ENCODE measurements at places on chromosomes 6 and 20.

DNA sequence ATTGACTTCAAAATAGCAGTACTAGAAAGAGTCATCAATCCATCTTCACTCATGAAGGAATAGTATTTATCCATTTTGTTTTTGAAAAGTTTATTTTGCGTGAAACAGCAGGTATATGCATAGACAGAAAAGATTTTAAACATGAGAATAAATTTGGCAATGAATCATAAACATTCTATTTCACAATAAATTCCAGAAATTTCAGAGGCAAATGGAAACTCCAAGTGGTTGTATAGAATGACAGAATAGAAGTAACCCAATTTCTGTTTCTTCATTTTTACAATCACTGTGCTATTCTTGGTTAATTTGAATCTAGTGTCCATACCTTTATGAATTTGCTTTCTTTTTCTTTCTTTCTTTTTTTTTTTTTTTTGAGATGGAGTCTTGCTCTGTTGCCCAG, 173.0 kb upstream of the ECI2 start:
- no peak for DNase-seq

GRCh38 chr6:109351231-109352130, 30.8 kb downstream of the CD164 start:
- no peak for DNase-seq

DNA sequence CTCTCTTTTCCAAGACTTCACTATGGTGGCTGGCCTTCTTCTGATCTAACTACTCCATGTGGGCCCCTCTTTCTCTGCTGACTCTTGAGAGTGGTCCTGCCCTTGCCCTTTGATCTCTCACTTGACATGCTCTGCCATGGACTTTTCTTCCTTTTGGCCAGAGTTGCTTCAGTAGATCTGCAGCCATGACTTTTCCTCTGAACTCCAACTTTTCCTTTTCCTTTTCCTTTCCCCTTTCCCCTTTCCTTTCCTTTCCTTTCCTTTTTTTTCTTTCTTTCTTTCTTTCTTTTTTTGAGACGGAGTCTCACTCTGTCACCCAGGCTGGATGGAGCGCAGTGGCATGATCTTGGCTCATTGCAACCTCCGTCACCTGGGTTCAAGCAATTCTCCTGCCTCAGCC, 88.5 kb downstream of the JAG1 start:
- DNase-seq, result no peak

- DNase-seq, result no peak
Observed at GRCh38 chr6:157688275-157688959, 134.6 kb upstream of the SNX9 start.

DNA sequence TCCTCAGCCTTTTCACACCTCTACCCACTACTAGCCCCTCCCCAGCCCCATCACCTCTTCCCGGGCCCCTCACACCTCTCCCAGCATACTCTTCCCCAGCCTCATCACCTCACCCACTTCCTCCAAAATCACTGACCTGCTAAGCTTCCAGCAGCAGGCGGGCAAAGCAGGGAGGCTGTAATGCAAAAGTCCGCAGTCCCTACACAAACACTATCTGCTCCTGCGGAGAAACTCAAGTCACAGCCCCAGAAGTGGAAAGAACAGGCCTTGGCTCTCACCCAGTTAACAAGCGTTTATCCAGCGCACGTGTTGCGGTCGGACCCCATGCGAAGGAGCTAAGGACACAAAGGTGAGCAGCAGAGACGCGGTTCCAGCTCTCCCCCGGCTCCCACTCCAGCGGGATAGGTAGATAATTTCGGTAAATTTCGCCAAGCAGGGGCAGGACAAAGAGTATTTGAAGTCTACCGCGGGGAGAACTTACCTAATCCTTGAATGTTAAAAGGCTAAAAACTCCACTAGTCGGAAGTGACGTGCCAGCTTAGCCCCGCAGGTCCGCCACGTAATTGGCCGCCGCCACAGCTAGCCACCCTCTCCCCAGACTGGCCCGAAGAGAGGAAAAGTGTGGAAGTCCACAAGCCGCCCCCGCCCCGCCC, 728 bp upstream of the TRIM39 start:
- peak; percentile 78 for DNase-seq

DNA sequence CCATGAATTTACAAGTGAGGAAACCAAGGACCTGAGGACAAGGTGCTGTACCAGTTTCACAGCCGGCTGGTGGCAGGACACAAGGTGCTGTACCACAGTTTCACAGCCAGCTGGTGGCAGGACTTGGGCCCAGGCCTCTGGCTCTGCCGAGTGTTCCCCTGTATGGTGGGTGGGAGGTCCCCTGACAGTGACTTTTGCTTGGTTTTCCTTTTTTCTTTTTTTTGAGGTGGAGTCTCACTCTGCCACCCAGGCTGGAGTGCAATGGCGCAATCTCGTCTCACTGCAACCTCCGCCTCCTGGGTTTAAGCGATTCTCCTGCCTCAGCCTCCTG, 212.4 kb downstream of the LY86 start:
- no peak for DNase-seq

- no peak for DNase-seq
Observed at GRCh38 chr6:4323322-4323721, 187.9 kb upstream of the ECI2 start.

GRCh38 chr20:9590189-9590588, 75.8 kb downstream of the LAMP5 start:
- no peak for DNase-seq

DNA sequence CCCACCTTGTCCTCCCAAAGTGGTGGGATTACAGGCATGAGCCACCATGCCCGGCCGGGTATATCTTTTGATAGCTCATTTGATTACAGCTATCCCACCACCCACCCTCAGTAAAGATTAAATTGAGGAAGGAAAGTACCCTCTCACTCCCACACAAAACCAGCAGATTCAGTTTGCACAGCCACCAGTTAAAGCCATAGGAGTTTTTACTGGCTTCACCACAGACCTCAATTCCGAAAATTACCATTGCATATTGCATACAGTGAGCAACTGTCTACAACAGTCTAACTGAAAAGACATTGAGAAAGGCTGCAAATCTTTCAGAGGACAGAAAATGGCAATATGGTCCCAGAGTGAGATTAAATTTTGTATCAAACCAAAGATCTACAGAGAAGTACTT, 34.9 kb downstream of the ESF1 start:
- no peak for DNase-seq

- no peak for DNase-seq
Observed at GRCh38 chr6:79385333-79385732, 150.9 kb upstream of the HMGN3 start.

DNA sequence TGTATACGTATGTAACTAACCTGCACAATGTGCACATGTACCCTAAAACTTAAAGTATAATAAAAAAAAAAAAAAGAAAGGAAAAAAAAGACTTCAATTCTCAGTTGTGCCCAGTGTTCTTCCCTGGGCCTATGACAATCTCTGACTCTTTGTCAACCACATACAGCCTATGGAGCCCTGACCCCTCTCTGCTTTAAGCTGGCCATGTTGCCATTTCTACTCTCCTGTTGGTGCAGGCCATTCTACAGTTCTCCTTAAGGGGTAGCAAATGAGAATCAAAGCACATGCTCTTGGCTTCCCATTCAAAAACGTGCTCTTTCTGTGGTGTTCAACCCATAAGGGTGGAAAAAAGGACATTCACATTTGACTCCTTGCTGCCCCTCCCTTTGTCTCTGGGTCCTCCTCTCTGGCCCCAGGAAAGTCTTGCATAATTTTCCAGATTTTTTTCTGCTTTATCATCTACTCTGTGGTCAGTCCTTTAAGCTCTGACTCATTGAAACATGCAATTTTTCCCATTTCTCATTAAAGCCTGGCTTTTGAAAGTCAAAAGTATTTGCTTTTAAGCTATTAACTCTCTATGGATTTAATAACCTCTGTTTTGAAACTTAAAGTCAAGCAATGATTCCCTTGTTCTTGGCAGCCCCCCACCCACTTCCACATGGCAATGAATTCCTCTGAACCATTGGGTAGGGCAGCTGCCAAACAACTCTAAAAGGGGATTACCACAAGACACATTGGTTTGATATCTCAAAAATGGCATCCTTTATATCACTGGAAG, 208.6 kb upstream of the MCHR2 start:
- no peak for DNase-seq

DNA sequence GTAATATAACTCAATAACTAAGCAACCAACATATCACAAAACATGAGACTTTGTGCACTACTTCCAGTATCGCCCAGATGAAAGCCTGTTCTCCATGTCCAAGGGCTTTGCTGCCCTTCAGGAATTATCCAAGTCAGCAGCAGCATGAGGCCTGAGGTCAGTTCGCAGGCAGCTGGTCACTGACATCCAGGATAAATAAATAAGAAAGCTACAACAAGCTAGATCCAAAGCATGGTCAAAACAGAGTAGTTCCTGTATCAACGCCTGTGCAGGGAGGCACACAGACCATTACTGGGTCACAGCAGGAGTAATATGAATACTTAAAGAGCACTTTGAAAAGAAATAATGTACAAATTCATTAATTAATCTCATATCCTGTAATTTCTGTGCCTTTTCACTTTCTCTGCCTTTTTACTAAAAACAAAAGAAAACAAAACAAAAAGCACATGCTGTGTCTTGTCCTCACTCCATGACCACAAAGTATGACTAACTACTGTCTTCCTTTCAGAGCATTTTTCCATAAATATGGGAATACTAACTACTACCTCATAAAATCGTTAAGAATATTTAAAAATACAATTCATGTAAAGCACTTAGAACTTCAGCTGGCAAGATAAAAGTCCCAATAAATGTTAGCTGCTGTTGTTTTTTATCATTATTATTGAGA, 374.9 kb upstream of the IRAK1BP1 start:
- DNase-seq, result no peak

- no peak for DNase-seq
Observed at GRCh38 chr6:8352335-8352965, 82.9 kb downstream of the SLC35B3 start.

GRCh38 chr6:11853678-11854407, 75.2 kb upstream of the ADTRP start:
- DNase-seq, result no peak

- DNase-seq, result no peak
Observed at GRCh38 chr6:33673851-33674250, 37.6 kb downstream of the UQCC2 start.

DNA sequence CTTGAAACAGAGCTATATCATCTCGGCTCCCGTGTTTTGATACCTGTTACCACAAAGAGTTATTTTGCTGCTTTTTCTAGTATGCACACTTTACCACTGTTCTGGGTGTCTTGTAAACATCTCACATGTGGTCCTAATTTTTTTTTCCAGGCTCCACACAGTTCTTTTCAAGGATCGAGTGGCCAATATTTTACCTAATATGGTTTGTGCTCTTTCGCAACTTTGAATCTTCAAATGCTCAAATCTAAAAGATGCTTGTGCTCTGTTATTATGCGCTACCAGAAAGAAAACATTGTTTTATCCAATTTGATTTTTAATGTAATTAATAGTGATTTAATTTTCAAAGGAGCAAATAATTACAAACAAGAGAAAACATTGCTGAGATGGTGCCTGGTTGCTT, 10.7 kb downstream of the ENPP5 start:
- DNase-seq, result no peak

DNA sequence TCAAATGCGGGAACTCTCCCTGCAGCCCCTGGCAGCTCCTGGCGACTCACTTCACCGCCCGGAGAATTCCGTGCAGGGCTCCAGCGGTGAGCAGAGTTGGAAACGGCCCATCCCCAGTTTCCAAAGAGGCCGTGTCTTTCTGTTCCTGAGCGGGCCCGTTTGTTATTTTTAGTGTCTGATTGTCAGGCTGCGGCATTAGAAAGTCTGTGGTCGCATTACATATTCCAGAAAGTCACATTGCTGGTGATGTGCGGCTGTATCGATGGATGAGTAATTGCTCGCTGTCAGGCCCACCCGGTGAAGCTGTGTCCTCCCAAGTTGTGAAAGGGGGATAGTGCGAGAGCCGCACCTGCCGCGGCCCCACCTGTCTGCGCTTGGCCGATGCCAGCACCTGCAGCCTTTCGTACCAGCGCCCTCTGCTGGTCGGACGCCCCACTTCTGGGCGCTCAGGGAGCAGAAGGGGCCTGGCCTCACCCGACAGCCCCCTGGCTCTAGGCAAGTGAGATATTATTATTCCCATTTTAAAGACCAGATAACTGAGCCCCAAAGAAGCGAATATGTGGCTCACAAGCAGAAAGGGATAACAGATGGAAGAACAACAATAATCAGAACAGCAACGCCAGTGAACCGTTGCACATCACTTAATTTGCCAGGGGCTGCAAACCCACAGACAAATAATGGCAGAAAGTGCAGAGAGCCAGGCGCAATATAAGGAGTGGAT, 244.9 kb downstream of the TSHZ2 start:
- DNase-seq, result peak; percentile 82

DNA sequence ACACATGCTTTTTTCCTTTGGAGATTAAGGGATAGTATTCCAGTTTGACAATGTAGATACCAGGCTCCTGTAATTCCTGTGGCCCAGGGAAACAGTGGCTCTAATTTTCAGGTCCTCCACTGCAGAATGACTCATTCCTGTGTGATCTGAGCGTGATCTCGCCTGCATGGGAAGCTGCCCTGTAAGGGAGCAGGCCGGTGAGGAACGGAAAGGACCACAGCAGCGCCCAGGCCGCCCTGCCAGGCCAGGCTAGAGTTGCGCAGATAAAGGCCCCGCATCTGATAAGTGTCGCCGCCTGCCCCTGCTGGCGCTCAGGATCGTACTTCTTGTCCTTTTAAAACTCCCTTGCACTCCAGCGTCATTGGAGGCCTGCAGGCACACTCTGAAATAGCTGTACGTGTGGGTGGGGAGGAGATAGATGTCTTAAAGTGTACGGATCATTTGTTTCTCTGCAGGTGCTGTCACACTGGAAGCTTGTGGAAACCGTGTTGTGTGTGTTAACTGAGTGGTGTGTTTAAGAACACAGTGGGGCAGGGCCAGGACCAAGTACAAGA, 60.7 kb downstream of the SYNJ2 start:
- DNase-seq, result no peak

GRCh38 chr6:166223079-166223478, 55.4 kb upstream of the TBXT start:
- no peak for DNase-seq

DNA sequence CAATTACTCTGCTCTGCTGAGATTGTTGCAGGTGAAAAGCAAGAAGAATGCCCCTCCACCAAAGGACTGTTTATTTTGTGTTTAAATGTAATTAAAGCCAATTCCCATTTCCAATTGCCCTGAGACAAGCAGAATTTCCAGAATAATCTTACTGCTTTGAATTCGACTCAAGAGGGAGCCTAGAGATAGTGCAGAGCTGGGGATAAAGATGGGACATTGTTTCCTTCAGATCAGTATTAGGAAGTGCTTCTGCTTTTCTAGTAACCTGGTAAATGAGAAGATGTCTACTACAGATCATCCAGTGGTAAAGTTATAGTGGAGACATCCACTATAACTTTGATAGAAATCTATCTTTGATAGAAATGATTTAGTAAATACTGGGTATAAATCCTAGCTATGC, 326.9 kb downstream of the UBE3D start:
- no peak for DNase-seq

GRCh38 chr6:70813885-70814284, 143.0 kb downstream of the B3GAT2 start:
- DNase-seq, result no peak
